Smooth muscle cell of bladder (primary cell): ENCODE measurements at places on chromosomes 12 and 14. TPM values are rescaled to one million over a fixed set of nuclear protein-coding genes. Genes with fewer than 3 reads are reported as not detected.

TNFRSF1A gene
- total RNA-seq, result 99.0 and 112 TPM in 2 replicates

SELPLG gene
- total RNA-seq, result 0.85 and 2.0 TPM in 2 replicates

PRPH gene
- 0.28 and 0.46 TPM in 2 replicates for total RNA-seq

MMP19 gene
- 5.9 and 6.1 TPM in 2 replicates for total RNA-seq

VWF gene
- 0.85 and 3.7 TPM in 2 replicates for total RNA-seq

TBC1D30 gene
- total RNA-seq, result 0.18 and 0.28 TPM in 2 replicates

METTL1 gene
- total RNA-seq, result 3.8 and 9.1 TPM in 2 replicates

PLCZ1 gene
- not detected in 2 replicates for total RNA-seq

CMKLR1 gene
- 0.09 and 0.14 TPM in 2 replicates for total RNA-seq

RPL10L gene
- total RNA-seq, result not detected in 2 replicates

CPNE6 gene
- not detected in 2 replicates for total RNA-seq

RHEBL1 gene
- total RNA-seq, result 0.28 TPM in 1 of 2 replicates, not detected in the other

LIN7A gene
- total RNA-seq, result 7.0 and 12.7 TPM in 2 replicates

NXPH4 gene
- total RNA-seq, result 0.28 and 0.65 TPM in 2 replicates

C3AR1 gene
- total RNA-seq, result 0.14 and 0.18 TPM in 2 replicates

PYGL gene
- total RNA-seq, result 78.5 and 100 TPM in 2 replicates

TMEM260 gene
- 14.6 and 15.3 TPM in 2 replicates for total RNA-seq

NT5DC3 gene
- total RNA-seq, result 3.4 and 6.2 TPM in 2 replicates

TEP1 gene
- total RNA-seq, result 10.0 and 16.0 TPM in 2 replicates

GDF11 gene
- 1.6 and 2.8 TPM in 2 replicates for total RNA-seq

IFNG-AS1 gene
- not detected in 2 replicates for total RNA-seq

IAPP gene
- not detected in 2 replicates for total RNA-seq

NCKAP5L gene
- total RNA-seq, result 14.6 and 16.1 TPM in 2 replicates

SLC5A8 gene
- not detected in 2 replicates for total RNA-seq

CDK2 gene
- total RNA-seq, result 7.1 and 8.5 TPM in 2 replicates

PDE3A gene
- total RNA-seq, result 2.0 and 8.9 TPM in 2 replicates

C1S gene
- total RNA-seq, result 545 and 658 TPM in 2 replicates

RIPK3 gene
- 2.5 and 2.8 TPM in 2 replicates for total RNA-seq

MAPK1IP1L gene
- total RNA-seq, result 9.7 and 10.9 TPM in 2 replicates

RNASE7 gene
- total RNA-seq, result not detected in 2 replicates

RERG gene
- total RNA-seq, result 0.28 TPM in 2 replicates

SLC35E3 gene
- total RNA-seq, result 2.6 and 3.1 TPM in 2 replicates

FOXM1 gene
- total RNA-seq, result 1.7 and 1.8 TPM in 2 replicates
